ENCODE measurements at places on chromosomes 16 and 17.

DNA sequence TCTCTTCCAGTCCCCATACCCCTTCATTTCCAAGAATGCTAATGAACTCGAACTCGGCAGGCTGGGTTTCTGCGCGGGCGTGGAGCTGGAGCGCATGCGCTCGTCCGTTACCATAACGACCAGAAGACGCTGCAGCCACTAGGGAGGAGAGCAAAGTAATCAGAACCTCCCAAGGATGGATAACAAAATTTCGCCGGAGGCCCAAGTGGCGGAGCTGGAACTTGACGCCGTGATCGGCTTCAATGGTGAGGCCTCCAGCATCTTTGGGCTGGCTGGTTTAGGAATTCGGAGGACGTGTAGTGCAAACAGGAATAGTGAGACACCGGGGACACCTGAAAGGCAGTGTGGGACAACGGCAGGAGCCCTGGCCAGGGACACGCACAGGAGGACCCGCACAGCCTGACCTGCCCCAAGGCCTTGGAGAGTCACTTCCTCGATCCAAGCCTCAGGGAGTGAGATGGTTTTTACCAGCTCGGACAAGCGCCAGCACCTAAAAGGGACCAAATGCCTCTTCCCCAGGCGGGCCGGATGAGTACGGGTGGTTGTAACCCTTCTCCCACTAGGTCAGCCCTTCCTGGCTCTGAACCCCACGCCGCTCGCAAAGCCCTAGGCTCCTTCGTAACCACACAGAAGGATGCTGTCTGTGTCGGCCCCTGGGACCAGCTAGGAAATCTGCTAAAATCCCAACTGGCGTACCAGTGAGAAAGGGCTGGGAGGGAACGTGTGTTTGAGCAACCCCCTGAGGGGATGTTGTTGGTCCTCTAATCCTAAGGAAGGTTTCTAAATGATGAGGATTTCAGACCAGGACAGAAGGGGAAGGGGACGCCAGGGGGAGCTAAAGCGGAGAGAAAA, at the start of gene CFAP52:
TSS of gene CFAP52 (plus strand) at position 122 of the 852 bp plus-strand sequence. CDS start at position 176, 54 bp downstream.
- peak within 1 kb of the TSS; percentile 60 for H3K4me3 ChIP-seq
- H3K4me1 ChIP-seq: 0 out of 2 replicates have a peak, but pooled peaks cover 4% of the 10 kb centered on the region
- no peaks in the 10 kb centered on the region for H3K27me3 ChIP-seq

- no peaks in the 10 kb centered on the region for H3K27me3 ChIP-seq
- no peaks in the 10 kb centered on the region for H3K36me3 ChIP-seq
- H3K27ac ChIP-seq: no peak overlapping the region
- DNase-seq: no peak
- no peaks in the 10 kb centered on the region for H3K4me1 ChIP-seq
- H3K4me3 ChIP-seq: no peak overlapping the region
Observed at GRCh38 chr16:73725156-73725555, 571.5 kb upstream of the PSMD7 start.

- H3K27me3 ChIP-seq: no peaks in the 10 kb centered on the region
- peaks cover 48% of the 10 kb centered on the region for H3K4me1 ChIP-seq
- peak overlapping the region; percentile 26 for H3K4me3 ChIP-seq
- peak overlapping the region; percentile 92 for H3K27ac ChIP-seq
Observed at GRCh38 chr17:47969930-47970724, 786 bp upstream of the CDK5RAP3 start.

DNA sequence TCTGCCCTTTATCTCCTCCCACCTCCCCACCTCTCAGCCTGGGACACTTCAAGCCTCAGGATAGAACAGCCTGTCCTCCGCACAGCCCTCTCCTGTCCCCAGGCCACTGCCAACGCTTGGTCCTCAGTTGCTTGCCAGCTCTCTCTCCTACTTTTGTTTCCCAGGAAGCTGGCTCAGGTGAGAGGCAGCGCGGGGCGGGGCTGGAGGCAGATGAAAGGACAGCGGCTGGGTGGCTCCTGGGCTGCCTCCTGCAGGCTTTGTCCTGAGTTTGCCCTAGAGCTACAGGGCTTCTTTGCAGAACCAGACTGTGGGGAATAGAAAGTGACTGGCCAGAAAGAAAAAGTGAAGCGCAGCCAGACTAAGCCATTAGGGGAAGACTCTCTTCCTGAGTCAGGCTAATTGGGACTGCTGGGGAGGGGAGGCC, 48.2 kb upstream of the CDC42EP4 start:
- H3K27ac ChIP-seq: no peak overlapping the region
- DNase-seq: peak; percentile 76
- no peak overlapping the region for H3K4me3 ChIP-seq
- peaks cover 6% of the 10 kb centered on the region for H3K4me1 ChIP-seq

GRCh38 chr16:27291106-27291505, 22.5 kb upstream of the NSMCE1 start:
- no peaks in the 10 kb centered on the region for H3K4me1 ChIP-seq
- no peak overlapping the region for H3K27ac ChIP-seq
- no peak overlapping the region for H3K4me3 ChIP-seq
- H3K27me3 ChIP-seq: no peaks in the 10 kb centered on the region

- H3K27ac ChIP-seq: no peak overlapping the region
- no peak overlapping the region for H3K4me3 ChIP-seq
- no peaks in the 10 kb centered on the region for H3K36me3 ChIP-seq
- no peaks in the 10 kb centered on the region for H3K4me1 ChIP-seq
- DNase-seq: no peak
Observed at GRCh38 chr16:24332178-24332577, 76.0 kb downstream of the CACNG3 start.

GRCh38 chr16:9105189-9105588, 13.7 kb downstream of the HAPSTR1 start:
- no peaks in the 10 kb centered on the region for H3K4me1 ChIP-seq
- H3K36me3 ChIP-seq: peaks cover 3% of the 10 kb centered on the region
- DNase-seq: no peak
- no peak overlapping the region for H3K4me3 ChIP-seq

- no peak for DNase-seq
- peaks cover 2% of the 10 kb centered on the region for H3K36me3 ChIP-seq
- peaks cover 7% of the 10 kb centered on the region for H3K4me1 ChIP-seq
- no peak overlapping the region for H3K27ac ChIP-seq
- H3K4me3 ChIP-seq: no peak overlapping the region
- H3K27me3 ChIP-seq: no peaks in the 10 kb centered on the region
Observed at GRCh38 chr17:1725642-1726511, 1.4 kb downstream of the WDR81 start.

- no peak overlapping the region for H3K27ac ChIP-seq
- no peaks in the 10 kb centered on the region for H3K4me1 ChIP-seq
- H3K27me3 ChIP-seq: no peaks in the 10 kb centered on the region
- no peak for DNase-seq
- H3K36me3 ChIP-seq: no peaks in the 10 kb centered on the region
Observed at GRCh38 chr16:54446639-54447038, 160.1 kb upstream of the IRX3 start.

DNA sequence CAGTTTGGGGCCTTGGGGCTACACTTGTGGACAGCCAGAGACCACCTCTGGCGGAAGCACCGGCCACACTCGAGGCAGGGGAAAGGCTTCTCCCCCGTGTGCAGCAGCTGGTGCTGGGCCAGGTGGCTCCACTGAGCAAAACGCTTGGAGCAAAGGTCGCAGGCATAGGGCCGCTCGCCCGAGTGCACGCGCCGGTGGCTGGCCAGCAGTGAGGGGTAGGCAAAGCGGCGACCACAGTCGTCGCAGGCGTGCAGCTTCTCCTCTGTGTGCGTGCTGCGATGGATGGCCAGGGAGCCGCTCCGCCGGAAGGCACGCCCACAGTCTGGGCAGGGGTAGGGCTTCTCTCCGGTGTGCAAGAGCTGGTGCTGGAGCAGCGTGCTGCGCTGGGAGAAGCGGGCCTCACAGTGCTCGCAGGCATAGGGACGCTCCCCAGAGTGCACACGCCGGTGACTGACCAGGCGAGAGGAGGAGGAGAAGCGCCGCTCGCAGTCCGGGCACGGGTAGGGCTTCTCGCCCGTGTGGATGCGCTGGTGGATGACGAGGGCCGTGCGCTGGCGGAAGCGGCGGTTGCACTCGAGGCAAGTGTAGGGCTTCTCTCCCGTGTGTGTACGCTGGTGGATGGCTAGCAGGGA, 5.8 kb downstream of the ZNF689 start:
- DNase-seq: no peak
- H3K27me3 ChIP-seq: no peaks in the 10 kb centered on the region
- no peaks in the 10 kb centered on the region for H3K4me1 ChIP-seq
- no peak overlapping the region for H3K4me3 ChIP-seq
- H3K27ac ChIP-seq: no peak overlapping the region

DNA sequence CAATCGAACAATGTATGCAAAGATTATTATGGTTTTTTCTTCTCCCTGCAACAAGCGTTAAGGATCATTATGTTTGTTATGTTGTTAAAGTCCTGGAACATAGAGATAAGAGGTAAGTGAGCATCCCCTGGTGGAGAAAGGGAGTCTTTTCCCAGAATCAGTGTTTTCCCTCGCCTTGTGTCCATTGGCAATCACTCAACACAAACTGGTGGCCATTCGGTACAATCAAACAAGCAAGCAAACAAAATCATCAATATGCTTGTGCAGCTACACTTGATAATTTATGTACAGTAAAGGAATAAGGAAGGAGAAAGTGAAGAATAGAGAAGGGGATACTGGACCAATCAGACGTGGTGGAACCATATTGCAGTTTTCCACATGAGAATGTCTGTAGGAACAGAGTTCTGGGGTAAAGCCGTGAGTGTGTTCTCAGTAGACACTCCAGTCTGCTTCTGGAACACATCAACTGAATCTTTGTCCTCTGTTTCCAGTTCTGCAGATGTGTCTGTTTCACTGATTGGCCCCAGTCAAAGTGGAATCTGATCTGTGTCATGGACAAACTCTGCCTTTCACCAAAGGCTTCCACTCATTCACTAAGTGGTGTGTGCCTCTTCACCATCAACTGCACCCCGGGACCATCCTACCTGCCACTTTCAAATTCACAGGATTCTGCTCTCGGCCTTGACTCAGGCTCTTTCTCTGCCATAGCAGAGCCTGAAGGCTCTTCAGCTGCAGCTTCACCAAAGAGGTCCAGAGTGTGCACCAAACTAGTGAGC, 169.5 kb downstream of the AHSP start:
- H3K4me3 ChIP-seq: no peak overlapping the region
- H3K27ac ChIP-seq: no peak overlapping the region
- H3K27me3 ChIP-seq: no peaks in the 10 kb centered on the region
- H3K4me1 ChIP-seq: peaks cover 6% of the 10 kb centered on the region
- DNase-seq: no peak

- peak overlapping the region; percentile 73 for H3K27ac ChIP-seq
- peak; percentile 52 for DNase-seq
- H3K4me1 ChIP-seq: peaks cover 19% of the 10 kb centered on the region
- no peaks in the 10 kb centered on the region for H3K27me3 ChIP-seq
Observed at GRCh38 chr17:29390851-29391631, 878 bp downstream of the TAOK1 start.

DNA sequence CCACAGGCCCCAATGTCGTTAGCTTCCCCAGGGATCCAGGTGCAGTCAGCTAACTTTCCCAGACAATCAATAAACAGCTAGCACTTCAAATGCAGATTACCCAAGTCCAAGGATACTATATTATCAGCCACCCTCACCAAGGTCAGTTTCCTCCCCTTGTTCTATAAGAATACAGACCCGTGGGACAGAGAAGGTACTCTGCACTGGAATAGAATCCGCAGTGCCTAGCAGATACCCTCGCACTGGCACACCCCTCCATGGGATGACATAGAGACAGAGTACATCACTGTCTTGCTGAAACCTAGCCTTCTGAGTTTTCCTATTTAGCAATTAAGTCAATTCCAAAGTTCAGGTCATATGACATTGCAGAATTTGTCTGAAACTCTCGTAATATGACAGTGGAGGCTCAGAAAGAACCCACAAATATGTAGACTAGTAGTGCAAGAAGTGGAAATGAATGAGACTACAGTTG, 40.0 kb upstream of the ABCA10 start:
- H3K27ac ChIP-seq: no peak overlapping the region
- H3K27me3 ChIP-seq: no peaks in the 10 kb centered on the region
- no peak for DNase-seq
- H3K4me1 ChIP-seq: peaks cover 14% of the 10 kb centered on the region
- H3K36me3 ChIP-seq: no peaks in the 10 kb centered on the region
- no peak overlapping the region for H3K4me3 ChIP-seq

Measured in Caco-2 (cell line).